ENCODE measurements at places on chromosomes 7 and 10.

- DNase-seq: peak; percentile 60
These were observed 858.7 kb downstream of the REEP3 start for GRCh38 chr10:64379898-64380297.

DNA sequence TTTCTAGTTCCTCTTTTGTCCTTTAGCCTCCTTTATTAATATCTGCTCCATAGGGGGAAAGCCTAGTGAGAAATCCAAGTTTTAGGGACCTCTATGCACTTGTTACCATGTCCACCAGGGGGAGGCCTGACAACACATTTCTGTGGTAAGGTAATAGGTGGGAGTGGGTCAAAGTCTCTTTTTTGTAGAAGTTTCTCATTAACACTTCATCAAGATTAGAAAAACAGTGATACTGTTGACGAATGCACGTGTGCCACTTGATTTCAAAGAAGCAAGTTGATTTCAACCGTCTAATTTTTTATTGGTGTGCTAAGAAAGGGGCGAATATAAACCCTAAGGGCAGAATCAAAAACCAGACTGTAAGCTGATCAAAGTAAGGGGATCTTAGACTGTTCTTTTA lies 30.6 kb downstream of the CISD1 start:
- peak; percentile 88 for DNase-seq

- peak; percentile 89 for DNase-seq
These were observed 1.9 kb upstream of the ARL4A start for GRCh38 chr7:12685550-12685949.

- no peak for DNase-seq
These were observed 14.9 kb downstream of the GLI3 start for GRCh38 chr7:42222125-42222524.

GRCh38 chr7:119713606-119714005 lies 559.4 kb upstream of the KCND2 start:
- DNase-seq: no peak

DNA sequence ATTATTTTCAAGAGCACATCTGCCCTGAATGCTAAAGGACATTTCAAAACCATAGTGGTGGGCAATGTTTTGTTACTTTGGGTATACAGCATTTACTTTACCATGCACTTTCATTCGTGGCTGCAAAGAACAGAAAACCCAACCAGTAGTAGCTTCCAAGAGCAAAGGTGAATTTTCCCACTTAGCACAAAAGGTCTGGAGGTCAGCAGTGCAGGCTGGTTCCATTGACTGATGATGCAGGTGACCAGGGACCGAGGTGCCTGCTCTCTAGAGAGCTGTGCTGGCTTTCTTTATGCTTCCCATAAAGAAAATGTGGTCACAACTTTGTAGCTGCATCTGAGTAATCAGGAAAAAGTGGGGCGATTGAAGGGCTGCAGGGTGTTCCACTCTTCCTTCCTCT lies 240.0 kb downstream of the BICC1 start:
- DNase-seq: no peak

DNA sequence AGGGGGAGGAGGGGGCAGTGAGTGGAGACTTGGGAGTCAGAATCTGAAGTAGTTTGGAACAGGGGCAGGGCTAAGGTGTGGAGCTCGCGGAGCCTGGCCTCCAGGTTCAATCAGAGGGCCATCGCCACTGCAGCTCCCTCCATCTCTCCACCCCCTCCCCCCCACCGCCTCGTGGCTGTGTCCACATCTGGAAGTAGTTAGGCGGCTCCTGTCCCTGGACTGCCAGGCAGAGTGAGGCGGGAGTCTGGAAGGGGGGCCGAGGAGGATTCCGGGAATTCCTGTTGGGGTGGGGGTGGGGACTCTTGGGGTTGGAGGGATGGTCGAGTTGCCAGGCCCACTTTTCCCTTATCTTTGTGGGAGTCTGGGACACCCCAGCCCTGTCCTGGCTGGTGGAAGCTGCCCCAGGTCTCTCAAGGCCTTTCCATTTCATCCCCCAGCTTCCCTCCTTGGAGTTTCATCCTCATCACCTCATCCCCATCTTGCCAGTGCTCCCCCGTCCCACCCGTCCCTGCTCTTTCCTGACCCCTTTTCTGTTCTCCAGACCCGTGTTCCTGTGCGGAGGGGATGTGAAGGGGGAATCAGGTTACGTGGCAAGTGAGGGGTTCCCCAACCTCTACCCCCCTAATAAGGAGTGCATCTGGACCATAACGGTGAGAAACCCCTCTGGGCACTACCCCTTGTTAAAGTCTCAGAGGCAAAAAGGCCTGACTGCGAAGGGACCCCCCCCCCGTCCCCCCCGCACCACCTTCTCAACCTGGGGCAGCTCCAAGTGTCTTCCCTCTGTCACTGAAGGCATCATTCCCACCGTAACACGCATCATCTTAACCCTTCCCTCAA lies 944 bp downstream of the PCOLCE start:
- DNase-seq: peak; percentile 55

GRCh38 chr7:50695026-50695425 lies 87.7 kb downstream of the GRB10 start:
- DNase-seq: no peak

- DNase-seq: no peak
These were observed 16.4 kb upstream of the NDUFA5 start for GRCh38 chr7:123573896-123574467.

- DNase-seq: no peak
These were observed 17.5 kb downstream of the RASGEF1A start for GRCh38 chr10:43249151-43249961.

- DNase-seq: no peak
These were observed 222.3 kb downstream of the SNX10 start for GRCh38 chr7:26513948-26514347.

- no peak for DNase-seq
These were observed 23.3 kb upstream of the CELF2 start for GRCh38 chr10:10994360-10994759.

DNA sequence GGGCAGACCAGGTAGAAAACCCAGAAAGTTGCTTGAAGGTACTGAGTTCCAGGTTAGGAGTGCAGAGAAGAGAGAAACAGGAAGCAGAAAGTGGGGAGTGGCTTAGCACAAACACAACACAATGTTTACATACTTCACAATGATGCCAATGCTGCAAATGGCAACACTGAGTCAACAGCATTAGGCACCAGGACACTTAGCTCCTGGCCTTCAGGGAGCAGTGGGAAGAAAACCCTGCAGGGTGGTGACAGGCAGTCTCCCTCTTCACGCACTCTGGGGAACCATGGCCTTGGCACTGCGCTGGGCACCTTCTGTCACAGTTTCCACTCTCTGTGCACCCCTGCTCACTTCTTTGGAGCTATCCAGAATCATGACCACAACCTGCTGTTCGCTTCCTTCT lies 7.3 kb downstream of the ICA1 start:
- peak; percentile 85 for DNase-seq

DNA sequence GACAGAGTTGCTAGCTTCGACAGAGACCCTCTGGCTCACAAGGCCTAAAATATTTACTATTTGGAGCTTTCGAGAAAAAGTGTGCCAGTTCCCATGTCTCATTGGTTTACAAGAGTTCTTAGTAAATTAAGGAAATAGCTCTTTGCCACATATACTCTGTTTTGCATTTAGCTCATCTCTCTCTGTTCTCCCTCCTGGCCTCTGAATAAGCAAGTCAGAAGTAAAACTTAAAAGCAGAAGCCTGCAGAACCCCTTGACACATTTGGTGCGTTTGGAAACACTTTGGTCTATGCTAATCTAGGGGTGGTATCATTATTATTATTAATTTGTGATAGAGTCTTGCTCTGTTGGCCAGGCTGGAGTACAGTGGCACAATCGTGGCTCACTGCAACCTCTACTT lies 6.4 kb downstream of the CARD11 start:
- DNase-seq: no peak

DNA sequence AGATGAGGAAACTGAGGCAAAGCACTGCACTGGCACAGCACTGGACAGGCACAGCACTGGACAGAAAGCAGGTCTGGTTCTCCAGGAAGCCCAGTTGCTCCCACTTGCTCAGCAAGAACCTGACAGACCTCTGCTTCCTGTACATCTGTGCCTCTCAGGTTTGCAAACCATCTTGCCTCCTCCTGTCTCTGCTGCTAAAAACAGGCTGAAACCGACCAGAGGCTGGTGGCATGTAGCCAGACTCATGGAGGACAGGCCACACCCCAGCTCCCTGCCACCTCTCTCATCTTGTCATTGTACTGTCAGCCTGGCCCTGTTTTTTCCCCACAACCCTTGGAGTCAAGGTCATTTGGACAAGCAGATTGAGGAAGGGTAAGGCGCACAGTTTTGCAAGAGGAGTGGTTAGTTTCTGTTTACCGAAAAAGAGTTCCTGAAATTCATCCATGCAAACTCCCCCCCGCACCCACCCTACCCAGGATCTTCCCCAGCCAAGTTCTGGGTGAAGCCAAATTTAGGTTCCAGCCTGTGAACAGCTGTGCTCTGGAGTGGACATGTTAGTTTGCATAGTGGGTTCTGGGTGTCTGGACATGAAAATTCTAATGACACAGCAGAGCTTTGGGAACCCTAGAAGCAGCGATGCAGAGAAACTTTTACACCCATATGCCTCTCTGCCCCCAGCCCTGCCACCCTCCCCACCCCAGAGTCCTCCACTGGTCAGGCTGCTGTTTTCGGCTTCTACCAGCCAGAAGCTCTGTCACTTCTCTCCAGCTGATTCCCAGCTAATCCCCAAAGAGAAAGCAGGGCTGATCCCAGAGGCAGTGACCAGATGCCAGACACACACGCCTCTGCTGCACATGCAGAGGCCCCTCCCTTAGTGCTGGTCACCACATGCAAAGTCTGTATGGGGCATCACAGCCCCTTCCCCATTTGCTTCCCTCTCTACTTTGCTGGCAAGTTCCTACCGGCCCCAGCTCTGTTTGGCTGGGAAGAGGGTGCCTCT lies 8.5 kb upstream of the C10orf105 start:
- peak; percentile 73 for DNase-seq

- DNase-seq: no peak
These were observed 1.0 kb upstream of the CROT start for GRCh38 chr7:87344446-87344845.

DNA sequence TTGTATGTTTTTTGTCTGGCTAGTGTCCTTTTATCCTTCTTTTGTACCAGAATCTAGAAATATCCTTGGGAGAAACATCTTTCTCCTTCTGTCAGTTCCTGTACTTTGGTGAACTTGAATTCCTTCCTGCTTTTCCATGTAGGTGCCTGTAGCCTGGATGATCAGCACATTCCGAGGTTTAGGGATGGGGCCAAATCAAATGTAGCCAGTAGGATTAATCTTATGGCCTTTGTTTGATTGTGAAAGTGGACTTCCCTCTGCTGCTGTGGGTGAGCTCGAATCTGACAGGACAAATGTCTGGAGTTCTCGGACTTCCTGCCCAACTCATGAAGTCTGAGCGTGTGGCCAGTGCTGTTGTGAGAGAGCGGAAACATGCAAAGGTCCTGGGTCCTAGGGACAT lies 33.2 kb upstream of the NAMPT start:
- DNase-seq: no peak

- no peak for DNase-seq
These were observed 80.0 kb upstream of the FAM180A start for GRCh38 chr7:135828604-135829003.

DNA sequence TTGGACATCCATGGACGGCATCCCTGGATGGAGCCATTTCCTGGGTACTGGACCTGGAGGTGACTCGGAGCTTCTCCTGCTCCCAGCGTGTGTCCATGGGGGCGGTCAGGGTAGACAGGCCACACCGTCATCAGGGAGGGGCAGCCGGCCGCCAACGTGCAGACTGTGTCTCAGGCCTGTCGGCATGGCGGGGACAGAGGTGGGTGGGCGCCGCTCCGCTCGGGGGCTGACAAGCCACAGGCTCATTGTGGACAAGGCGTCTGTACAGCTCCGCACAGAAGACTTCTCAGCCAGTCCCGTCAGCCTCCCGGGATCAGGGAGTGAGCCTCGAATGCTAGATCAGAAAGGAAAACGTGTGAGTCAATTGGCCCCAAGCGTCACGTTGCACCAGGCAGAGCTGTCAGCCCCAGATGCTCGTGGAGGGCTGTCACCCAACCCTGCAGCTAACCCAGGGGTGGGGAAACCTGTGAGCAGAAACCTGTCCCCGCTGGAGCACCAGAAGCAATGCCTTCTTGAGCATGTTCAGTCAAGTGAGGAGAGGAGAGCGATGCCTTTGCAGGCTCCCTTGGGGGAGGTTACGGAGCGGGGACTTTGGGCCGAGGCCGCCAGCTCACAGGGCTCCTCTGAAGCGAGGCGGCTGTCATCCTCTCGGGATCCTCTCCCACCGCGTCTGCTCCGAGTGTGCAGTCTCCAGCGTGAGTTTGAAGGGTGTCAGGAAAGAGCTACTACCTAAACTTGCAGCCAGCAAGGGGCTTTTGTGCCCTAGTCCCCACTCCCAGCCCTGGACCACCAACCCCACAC lies 16.0 kb upstream of the DPYSL4 start:
- DNase-seq: no peak

DNA sequence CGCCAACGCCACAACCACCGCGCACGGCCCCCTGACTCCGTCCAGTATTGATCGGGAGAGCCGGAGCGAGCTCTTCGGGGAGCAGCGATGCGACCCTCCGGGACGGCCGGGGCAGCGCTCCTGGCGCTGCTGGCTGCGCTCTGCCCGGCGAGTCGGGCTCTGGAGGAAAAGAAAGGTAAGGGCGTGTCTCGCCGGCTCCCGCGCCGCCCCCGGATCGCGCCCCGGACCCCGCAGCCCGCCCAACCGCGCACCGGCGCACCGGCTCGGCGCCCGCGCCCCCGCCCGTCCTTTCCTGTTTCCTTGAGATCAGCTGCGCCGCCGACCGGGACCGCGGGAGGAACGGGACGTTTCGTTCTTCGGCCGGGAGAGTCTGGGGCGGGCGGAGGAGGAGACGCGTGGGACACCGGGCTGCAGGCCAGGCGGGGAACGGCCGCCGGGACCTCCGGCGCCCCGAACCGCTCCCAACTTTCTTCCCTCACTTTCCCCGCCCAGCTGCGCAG lies 424 bp downstream of the EGFR start:
- DNase-seq: peak; percentile 73

DNA sequence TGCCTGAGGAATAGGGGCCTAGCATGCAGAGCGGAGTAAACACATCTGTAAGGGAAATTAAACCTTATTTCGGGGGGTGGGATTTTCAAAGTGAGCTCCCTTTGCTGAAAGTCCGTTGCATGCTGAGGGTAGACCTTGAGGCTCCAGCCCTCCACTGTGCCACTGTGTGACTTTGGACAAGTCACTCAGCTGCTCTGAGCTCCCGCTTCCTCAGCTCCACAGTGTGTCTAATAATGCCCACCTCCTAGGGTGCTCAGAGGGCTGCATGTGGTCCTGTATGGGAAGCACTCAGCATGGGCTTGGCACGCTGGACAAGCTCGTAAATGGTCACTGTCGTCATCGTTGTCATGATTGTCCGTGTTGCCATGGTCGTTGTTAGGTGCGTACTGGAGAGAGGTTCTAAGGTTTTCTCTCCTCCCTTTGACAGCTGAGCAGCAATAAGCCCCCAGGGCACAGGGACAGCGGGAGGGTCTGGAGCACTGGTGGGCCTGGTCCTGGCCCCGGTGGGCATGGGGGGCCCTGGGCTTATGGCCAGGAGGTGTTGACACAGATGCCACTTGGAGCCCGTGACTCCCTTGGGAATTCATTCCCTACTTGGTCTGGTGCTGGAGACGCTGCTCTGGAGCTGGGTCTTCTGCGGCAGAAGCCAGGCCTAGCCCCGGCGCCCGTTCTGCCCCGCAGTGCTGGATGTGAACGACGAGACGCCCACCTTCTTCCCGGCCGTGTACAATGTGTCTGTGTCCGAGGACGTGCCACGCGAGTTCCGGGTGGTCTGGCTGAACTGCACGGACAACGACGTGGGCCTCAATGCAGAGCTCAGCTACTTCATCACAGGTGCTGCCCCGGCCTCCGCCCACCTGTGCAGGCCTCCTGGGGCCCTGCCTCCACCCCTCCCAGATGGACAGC lies 13.1 kb downstream of the C10orf105 start:
- DNase-seq: peak; percentile 31
